ENCODE measurements at places on chromosomes 2 and 18.

DNA sequence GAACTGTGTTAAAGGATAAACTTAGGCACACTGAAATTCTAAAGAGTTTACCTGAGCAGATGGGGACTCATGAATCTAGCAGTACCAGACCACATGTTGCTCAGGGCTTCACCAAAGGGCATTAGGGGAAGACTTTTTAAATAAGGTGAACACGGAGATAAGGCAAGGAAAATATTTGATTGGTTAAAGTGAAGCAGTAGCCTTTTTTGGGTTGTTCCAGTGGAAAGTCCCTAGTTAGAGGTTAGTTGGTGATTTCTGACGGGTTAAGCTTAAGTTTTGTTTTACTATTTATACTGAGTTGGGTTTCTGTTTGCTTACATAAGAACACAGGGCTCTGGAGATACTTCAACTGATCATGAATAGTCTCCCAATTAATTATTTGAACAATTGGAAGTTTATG is 722.5 kb downstream of the SOCS6 start:
- H3K27ac ChIP-seq = no peak overlapping the region
- H3K27me3 ChIP-seq = no peaks in the 10 kb centered on the region
- H3K4me1 ChIP-seq = no peaks in the 10 kb centered on the region
- no peak overlapping the region for H3K4me3 ChIP-seq
- no peak for DNase-seq

DNA sequence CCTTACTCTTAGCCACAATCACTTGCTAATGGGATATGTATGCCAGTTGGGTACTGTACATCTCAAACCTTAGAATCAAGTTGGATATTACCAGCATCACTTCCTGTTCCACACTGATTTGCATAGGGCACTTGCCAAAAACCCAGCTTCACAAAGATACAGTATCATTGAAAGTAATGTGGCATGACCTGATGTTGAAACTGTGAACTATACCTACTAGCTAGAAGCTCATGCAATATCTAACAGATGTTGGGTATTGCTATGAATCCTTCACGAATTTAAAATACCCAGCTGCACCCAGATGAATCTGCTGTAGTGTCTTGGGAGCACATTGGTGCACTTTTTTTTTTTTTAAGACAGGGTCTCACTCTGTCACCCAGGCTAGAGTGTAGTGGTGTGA is 6.5 kb upstream of the STAMBP start:
- H3K27ac ChIP-seq = no peak overlapping the region
- H3K36me3 ChIP-seq = no peaks in the 10 kb centered on the region
- DNase-seq = no peak

- no peak overlapping the region for H3K4me3 ChIP-seq
- no peaks in the 10 kb centered on the region for H3K4me1 ChIP-seq
- H3K27me3 ChIP-seq = no peaks in the 10 kb centered on the region
Measured at GRCh38 chr2:160419776-160420505, 73.7 kb downstream of the RBMS1 start.

DNA sequence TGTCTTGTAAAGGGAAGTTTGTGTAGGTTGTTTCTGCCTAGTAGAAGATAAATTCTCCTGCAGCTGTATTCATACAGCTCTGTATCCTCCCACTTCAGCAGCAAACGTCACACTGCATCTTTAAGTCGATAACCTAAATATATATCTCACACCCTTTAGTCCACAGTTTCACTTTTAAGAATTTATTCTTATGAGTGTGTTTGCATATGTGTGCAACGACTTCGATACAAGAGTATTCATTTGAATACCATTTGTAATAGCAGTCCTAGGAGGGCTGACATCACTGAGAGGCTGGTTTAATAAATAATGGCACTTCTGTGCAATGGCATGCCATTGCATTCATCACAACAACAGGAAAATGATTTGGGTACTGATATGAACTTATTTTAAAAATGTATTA is 63.8 kb upstream of the MSH6 start:
- H3K27ac ChIP-seq = no peak overlapping the region
- H3K27me3 ChIP-seq = no peaks in the 10 kb centered on the region
- no peak overlapping the region for H3K4me3 ChIP-seq
- no peak for DNase-seq

DNA sequence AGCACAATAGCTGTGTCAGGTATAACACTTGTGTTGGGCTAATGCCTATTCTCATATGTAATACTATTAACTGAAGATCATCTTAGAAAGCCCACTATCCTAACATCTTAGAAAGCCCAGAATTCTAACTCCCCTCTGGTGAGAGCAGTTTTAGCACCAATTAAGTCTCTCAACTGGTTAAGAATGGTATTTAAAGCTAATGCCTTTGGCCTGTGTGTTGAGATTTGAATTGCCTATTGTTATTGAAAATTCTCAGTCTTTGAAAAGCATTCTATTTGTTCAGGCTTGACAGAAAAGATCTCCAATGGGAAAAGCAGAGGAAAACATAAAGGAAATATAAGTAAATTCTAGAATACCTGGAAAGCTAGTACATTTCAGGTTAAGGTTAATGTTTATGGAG is 352.5 kb downstream of the ARHGAP15 start:
- no peak overlapping the region for H3K4me3 ChIP-seq
- H3K27me3 ChIP-seq = no peaks in the 10 kb centered on the region
- H3K27ac ChIP-seq = peak overlapping the region; percentile 69
- H3K36me3 ChIP-seq = no peaks in the 10 kb centered on the region

DNA sequence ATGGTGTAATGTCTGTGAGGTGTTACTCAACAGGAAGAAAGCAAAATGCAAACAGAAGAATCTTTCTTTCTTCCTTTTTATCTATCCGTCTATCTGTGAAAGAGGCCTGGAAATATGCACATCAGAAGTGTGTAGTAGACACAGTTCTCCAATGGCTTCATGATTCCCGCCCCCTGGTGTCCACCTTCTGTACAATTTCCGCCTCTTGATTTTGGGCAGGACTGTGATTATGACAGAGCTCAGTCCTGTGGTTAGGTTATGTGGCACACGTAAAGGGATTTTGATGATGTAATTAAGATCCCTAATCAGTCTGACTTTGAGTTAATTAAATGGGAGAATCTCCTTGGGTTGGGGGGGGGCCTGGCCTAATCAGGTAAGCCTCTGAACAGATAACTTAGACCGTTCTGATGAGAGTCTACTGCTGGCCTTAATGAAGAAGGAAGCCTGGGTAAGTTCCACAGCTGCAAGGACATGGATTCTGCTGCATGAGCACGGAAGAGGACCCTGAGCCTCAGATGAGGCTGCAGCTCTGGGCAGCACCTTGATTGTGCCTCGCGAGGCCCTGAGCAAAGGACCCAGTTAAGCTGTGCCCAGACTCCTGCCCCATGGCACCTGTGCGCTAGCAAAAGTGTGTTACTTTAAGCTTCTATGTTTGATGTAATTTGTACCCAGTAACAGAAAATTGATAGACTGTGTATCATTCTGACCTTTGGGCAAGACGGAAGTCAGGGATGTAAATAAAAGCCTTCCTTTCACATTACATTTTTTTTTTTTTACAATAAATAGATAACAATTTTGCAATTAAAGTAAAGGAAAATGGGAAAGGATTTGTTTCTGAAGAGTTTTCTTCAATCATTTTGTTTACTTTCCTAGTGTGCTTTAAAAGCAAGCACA is 11.3 kb upstream of the KCNF1 start:
- no peaks in the 10 kb centered on the region for H3K4me1 ChIP-seq
- no peaks in the 10 kb centered on the region for H3K36me3 ChIP-seq
- no peak overlapping the region for H3K27ac ChIP-seq
- no peak overlapping the region for H3K4me3 ChIP-seq

DNA sequence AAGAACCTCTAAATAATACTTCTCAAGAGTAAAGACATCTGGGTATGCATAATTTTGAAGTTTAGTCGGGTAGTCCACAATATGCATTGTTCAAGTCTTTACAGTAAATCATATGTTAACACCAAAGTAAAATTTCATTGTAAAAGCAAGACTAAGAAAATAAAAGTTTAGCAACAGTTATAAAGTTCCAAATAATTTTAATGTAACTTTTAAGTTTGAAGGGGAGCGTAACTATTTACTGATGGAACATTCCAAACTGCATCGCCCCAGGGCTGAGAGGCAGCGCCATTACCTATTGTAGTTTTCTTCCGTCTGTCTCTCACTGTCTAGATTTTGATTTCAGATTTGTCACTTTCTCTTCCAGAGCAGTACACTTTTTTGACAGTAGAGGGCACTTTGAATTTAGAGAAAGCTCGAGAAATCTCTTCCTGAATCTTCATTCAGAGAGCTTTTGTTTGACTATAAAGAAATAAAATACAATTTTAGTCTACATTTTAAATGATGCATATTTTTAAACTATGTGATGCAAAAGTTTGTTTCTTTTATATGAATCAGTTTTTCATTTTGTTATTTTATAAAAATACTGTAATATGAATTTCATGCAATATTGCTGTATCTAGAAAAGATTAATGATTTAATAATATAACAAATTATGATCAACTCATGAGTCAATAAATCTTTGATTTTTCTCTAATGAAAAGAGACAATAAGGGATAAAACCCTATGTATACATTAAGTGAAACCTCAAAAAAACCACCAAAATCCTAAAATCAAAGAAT is 389.8 kb downstream of the FIGN start:
- H3K4me1 ChIP-seq = peaks cover 3% of the 10 kb centered on the region
- H3K36me3 ChIP-seq = no peaks in the 10 kb centered on the region
- no peaks in the 10 kb centered on the region for H3K27me3 ChIP-seq
- H3K27ac ChIP-seq = no peak overlapping the region

DNA sequence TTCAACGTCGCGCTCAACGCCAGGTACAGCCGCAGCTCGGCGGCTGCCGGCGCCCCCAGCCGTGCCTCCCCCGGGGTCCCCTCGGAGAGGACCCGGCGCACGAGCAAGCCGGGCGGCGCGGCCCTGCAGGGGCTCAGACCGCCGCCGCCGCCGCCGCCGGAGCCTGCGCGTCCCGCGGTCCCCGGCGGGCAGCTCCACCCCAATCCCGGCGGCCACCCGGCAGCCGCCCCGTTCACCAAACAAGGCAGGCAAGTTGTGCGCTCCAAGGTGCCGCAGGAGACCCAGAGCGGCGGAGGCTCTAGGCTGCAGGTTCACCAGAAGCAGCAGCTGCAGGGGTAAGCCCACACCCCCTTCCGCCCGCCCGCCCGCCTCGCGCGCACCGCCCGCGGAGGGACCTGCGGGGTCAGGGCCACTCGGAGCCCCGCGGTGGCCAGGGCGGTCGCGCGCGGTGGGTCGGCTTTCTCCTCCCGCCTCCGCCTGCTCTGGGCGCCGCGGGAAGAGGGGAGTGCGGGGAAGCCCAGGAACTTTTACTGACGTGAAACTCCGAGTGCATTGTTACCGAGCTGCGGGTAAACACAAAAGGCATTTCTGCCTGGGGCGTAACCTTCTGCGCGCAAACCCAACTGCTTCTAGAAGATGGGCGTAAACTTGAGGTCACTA is 861 bp downstream of the LTBP1 start:
- no peaks in the 10 kb centered on the region for H3K36me3 ChIP-seq
- H3K27ac ChIP-seq = peak overlapping the region; percentile 74
- H3K4me1 ChIP-seq = no peaks in the 10 kb centered on the region
- H3K4me3 ChIP-seq = peak overlapping the region; percentile 100

DNA sequence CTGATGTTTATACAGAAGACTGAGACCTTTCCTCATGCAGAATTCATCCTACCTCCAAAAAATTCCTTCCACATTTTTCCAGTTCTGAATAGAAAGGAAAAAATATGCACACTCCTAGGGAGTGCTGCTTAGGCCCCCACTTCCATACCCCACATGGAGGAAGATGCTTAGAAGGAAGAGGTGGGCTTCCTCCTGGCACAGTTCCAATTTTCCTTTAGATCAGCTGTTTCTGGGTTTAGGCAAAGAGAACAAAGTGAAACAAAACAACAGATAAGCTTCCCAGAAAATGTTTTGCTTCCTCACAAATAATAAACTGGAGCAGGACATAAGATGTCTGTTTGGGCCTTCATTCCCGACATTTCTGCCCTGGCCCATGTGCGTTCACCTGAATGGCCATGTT is 172.6 kb downstream of the PRPF40A start:
- peaks cover 18% of the 10 kb centered on the region for H3K4me1 ChIP-seq
- DNase-seq = no peak
- H3K27me3 ChIP-seq = no peaks in the 10 kb centered on the region
- H3K27ac ChIP-seq = no peak overlapping the region

GRCh38 chr18:13374468-13375301 is 156.1 kb downstream of the LDLRAD4 start:
- no peaks in the 10 kb centered on the region for H3K36me3 ChIP-seq
- H3K27ac ChIP-seq = peak overlapping the region; percentile 69
- no peaks in the 10 kb centered on the region for H3K27me3 ChIP-seq
- no peak for DNase-seq
- peaks cover 30% of the 10 kb centered on the region for H3K4me1 ChIP-seq

DNA sequence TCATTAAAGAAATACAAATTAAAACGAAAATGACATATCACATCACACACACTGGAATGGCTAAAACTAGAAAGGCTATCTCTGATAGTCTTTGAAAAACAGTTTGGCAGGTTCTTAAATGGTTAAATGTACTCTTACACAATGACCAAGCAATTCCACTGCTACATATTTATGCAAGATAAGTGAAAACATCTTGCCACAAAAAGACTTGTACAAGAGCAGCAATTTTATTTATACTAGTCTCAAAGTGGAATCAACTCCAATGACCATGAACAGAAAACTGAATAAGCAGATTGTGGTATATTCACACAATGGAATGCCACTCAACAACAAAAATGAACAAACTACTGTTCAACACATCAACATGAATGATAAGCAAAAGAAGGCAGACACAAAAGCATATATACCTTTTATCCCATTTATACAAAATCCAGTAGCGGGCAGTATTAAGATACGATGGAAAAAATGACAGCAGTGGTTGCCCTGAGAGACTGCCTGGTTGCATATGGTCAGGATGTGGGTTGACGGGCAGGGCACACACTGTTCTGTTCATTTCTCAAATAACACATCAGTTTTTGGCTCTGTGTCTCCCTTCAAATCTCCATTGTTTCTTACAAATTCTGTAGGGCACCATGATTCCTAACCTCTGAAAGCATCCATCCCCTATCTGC is 25.4 kb downstream of the SP100 start:
- DNase-seq = no peak
- peaks cover 11% of the 10 kb centered on the region for H3K36me3 ChIP-seq
- peak overlapping the region; percentile 20 for H3K27ac ChIP-seq
- H3K4me1 ChIP-seq = peaks cover 26% of the 10 kb centered on the region
- H3K27me3 ChIP-seq = no peaks in the 10 kb centered on the region

DNA sequence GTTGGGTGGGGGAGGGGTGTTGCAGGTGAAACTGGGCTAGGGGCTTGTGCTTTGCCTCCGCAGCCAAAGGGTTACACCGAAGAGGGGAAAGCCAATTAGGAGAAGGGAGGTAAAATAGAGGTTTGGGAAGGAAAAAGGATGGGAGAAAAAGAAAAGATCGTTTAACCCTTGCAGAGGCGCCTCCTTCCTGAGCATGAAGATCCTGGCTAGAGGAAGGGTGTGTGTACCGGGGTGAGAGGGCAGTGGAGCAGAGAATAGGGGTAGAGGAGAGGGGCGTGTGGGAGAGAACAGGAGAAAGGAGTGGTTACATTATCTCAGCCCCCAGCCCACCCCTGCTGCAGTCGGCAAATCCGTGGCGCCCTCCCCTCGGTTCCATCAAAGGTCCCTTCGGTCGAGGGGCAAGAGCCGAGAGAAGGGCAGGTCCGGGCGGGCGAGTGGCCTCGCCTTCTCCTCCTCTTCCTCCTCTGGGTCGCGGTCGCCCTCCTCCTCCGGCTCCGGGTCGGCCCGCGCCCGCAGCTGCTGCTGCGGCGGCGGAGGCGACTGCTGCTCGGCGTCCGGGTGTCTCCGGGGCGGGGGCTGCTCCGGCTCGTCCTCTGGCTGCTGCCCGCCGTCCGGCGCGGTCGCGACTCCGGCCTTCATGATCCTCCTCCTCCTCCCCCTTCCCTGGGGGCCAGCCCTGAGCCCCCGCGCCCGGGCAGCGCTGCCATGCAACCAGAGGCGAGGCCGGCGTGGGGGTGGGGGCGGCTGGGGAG is 1.1 kb downstream of the MARCHF4 start:
- H3K27me3 ChIP-seq = peaks cover 7% of the 10 kb centered on the region
- DNase-seq = no peak
- peak overlapping the region; percentile 56 for H3K4me3 ChIP-seq
- H3K36me3 ChIP-seq = no peaks in the 10 kb centered on the region
